AML-193 (cell line): ENCODE measurements at places on chromosomes 12 and 14.

DNA sequence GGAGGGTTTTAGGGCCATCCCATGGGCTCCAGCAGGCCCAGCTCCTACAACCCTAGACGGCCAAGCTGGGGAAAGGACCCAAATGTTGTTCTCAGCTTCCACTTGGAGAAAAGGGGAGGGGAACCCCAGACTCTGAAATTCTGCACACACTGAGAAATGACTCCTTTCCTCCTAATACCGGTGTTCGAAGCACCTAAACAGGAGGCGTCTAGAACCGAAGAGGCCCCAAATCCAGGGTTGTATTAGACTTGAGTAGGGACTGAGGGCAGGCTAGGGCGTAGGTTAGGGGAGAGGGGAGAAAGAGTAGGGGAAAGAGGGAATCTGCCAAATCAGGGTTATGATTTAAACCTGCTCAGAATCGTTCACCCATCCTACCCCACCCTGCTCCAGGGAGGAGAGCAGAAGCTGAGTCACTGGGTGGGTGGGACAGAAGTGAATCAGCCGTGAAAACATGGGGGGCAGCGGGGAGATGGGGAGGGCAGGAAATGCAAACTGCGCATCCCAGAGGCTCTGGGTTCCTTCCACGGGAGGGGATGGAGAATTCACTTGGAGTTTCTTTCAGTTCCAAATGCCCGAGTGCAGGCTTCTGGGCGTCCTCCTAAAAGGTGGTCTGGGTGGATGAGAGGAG, 1.0 kb downstream of the IGFBP6 start:
- DNase-seq = no peak

GRCh38 chr12:54592316-54592715, 3.9 kb upstream of the PPP1R1A start:
- no peak for DNase-seq

GRCh38 chr14:21070610-21071224, 613 bp downstream of the ARHGEF40 start:
- peak; percentile 49 for DNase-seq

DNA sequence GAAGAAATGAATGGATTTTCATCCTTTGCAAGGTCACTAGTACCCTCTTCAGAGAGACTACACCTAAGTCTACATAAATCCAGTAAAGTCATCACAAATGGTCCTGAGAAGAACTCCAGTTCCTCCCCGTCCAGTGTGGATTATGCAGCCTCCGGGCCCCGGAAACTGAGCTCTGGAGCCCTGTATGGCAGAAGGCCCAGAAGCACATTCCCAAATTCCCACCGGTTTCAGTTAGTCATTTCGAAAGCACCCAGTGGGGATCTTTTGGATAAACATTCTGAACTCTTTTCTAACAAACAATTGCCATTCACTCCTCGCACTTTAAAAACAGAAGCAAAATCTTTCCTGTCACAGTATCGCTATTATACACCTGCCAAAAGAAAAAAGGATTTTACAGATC, 40.8 kb downstream of the SPATA7 start:
- DNase-seq = no peak

DNA sequence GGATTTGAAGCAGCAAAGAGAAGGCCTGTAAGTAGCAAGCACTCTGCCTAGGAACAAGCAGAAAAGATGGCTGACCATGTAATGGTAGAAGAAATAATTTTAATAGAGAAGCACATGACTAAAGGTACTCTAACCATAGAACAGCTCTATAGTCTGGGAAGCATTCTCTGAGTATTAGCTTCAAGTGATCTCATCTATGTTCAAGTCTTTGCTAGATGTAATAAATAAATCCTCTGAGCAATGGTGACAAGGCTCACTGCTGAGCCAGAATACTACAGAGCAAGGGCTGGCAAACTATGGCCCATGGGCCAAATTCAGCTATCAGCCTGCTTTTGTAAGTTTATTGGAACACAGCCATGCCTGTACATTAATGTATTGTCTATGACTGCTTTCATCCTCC, 84.8 kb downstream of the PEBP1 start:
- DNase-seq = no peak

- no peak for DNase-seq
Observed at GRCh38 chr12:113345318-113345717, 10.4 kb upstream of the SLC8B1 start.

- DNase-seq = no peak
Observed at GRCh38 chr14:81245771-81246170, 25.0 kb upstream of the GTF2A1 start.

GRCh38 chr14:73602994-73603393, 9.3 kb upstream of the ACOT6 start:
- DNase-seq = no peak

- DNase-seq = peak; percentile 8
Observed at GRCh38 chr12:116697305-116697704, 40.6 kb downstream of the SPRING1 start.

- no peak for DNase-seq
Observed at GRCh38 chr12:115450017-115450416, 766.0 kb upstream of the TBX3 start.

- DNase-seq = no peak
Observed at GRCh38 chr14:24908592-24909236, 141.2 kb downstream of the STXBP6 start.

GRCh38 chr14:91305650-91306431, 61.3 kb upstream of the GPR68 start:
- DNase-seq = no peak

DNA sequence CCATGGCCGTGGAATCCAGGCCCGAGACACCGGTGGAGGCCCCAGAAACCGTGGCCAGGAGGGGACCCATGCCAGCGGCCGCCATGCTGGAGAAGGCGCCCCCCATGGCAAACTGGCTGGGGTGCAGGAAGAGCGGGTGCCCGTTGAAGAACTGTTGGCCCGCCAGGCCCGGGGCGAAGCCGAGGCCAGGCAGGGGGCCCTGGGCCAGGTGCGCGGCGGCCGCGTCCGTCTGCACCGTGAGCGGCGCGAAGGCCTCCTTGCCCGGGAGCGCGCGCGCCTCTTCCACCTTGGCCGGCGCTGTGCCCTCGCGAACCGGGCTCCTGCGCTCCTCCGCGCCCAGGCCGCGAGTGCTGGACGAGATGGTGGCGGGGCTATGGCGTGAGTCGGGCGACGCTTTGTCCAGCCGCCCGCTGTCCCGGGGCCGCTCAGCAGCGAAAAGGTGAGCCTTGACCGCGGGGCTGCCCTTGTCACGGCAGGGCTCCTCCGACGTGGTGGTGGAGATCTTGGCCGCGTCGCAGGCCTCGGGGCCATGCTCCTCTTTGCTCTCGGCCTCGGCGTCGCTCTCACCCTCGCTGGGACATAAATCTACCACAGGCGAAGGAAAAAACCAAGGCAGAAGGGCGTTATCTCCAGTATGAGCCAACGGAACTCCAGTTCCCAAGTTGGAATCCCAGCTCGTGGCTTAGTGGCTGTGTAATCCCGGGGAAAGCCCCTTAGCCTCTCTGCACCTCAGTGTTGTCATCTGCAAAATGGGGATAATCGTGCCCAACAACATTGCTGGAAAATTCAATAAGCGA, 9.5 kb downstream of the TBX3 start:
- no peak for DNase-seq

GRCh38 chr14:94458558-94459205, 6.1 kb upstream of the SERPINA11 start:
- DNase-seq = no peak

DNA sequence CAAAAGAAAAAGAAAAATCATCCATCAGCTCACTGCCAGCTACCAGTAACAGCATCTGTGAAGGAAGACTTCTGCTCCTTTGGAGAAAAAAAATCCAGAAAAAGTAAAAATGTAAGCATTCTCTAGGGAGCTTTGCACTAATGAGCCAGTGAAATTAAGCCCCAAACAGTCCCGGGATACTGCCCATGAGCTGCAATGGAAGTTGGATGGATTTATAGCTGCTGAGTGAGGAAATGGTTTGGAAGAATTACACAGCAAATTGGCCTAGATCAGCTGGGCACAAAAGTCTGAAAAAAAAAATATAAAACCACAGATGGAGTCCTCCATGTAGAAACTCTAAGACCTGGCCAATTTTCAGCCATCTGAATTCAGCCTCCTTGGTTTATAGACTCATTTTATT, 462.9 kb upstream of the USP15 start:
- no peak for DNase-seq

DNA sequence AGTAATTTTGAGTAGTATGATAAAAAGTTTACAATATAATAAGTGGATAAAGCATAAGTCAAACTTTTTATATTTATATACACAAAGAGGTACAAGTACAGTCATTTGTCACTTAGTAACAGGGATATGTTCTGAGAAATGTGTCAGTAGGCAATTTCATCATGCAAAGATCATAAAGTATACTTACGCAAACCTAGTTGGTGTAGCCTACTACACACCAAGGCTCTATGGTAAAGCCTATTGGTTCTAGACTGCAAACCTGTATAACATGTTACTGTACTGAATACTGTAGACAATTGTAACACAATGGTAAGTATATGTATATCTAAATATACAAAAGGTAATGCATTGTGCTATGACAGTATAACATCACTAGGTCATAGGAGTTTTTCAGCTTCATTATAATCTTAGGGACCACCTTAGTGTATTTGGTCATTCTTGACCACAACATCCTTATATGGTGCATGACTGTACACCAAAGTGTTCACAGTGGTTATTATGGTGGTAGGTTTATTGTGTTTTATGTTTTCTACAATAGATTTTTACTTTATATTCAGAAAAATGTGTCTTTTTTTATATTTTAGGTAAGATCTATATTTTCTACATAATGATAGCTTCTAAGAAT, 14.9 kb upstream of the SCFD1 start:
- no peak for DNase-seq

DNA sequence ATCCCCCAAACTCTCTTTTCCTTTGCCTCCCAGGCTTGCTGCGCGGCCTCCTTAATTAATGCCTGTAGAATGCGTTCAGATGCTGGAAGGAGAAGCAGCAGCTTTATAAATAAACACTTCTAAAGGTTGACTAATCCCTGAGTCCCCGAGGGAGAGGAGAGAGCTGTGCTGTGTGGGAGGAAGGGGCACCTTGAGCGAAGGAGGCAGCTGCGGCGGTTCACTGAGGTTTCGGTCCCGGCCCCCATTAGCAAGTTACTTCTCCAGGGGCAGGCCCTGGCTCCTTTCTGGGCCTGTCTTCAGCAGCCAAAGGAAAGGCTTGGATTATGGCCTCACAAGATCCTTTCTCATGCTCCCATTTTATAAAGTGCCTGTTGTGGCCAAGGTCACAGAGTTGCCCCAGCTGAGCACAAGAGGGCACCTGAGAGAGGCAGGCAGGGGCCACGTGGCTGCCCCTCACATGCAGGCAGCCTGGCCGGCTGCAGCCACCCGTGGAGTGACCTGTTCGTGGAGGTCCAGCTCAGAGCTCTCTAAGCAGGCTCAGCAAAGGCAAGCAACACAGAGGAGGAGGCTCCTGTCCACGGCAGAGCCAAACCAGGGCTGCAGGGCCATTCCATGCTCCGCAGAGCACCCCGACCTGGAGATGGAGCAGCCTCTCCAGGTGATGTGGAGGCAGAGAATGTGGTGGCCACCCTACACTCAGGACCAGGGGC, 15.0 kb upstream of the CACNA2D4 start:
- no peak for DNase-seq

GRCh38 chr14:24232645-24233537, at the start of gene GMPR2:
TSS of gene GMPR2 (plus strand) at chr14:24232929. CDS start at chr14:24233254, 325 bp downstream.
- no peak for DNase-seq

- no peak for DNase-seq
Observed at GRCh38 chr12:53224897-53225634, 6.9 kb downstream of the RARG start.

GRCh38 chr12:122951406-122951805, 14.9 kb downstream of the ABCB9 start:
- no peak for DNase-seq

GRCh38 chr12:131980263-131980662, 30.5 kb downstream of the EP400 start:
- no peak for DNase-seq

- DNase-seq = no peak
Observed at GRCh38 chr12:55694651-55695050, 13.1 kb downstream of the ITGA7 start.

- DNase-seq = no peak
Observed at GRCh38 chr14:79749065-79749464, 462.2 kb downstream of the DIO2 start.

DNA sequence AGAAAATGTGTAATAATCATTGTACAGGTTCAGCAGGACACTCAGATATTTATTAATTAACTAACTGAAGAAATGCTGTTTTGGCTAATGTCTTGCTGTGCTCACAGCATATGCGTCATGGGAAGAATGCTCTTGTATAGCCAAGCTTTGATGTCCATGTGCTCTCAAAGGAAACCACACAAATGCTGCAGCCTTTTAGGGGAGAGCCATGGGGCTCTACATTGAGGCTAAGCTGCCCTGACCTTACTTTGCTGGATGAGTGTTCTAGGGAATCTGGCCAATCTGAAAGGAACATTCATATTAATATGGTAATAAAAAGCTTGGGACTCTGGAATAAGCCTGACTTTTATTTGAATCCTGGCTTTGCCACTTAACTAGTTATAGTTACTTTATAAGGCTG, 9.5 kb upstream of the CRADD start:
- DNase-seq = no peak

DNA sequence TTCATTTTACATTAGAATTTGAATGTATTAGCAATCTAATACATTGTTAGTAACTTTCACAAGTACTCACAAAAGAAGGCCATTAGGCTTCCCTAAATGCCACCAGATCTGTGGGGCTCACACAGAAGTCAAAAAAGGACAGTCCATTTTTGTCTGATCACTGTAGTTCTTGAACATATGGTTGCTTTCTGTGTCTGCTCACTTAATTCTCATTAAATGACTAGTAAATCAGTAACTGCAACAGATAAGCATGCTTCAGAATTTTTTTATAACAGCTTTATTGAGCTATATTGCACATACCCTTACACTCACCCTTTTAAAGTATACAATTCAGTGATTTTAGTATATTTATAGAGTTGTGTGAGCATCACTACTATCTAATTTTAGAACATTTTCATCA, 71.4 kb downstream of the DENND5B start:
- no peak for DNase-seq

- DNase-seq = no peak
Observed at GRCh38 chr12:30934811-30935210, 8.3 kb downstream of the TSPAN11 start.

GRCh38 chr12:132397152-132397933, 68.0 kb upstream of the GALNT9 start:
- DNase-seq = no peak

DNA sequence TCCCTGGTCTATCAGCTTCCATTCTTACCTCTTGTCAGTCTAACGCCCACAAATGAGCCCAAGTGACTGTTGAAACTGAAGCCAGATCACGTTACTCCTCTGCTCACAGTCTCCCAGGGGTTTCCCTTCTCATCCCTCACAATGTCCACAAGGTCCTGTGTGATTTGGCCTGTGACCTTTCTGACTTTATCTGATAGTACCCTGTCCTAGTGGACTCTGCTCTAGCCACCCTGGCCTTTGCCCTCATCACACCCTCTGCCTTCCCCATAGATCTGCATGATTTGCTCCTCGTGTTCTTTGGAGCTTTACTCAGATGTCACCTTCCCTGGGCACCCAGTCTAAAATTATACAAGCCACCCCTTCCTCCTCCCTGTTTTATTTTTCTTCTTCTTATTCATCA, 55.5 kb downstream of the RDH12 start:
- no peak for DNase-seq

DNA sequence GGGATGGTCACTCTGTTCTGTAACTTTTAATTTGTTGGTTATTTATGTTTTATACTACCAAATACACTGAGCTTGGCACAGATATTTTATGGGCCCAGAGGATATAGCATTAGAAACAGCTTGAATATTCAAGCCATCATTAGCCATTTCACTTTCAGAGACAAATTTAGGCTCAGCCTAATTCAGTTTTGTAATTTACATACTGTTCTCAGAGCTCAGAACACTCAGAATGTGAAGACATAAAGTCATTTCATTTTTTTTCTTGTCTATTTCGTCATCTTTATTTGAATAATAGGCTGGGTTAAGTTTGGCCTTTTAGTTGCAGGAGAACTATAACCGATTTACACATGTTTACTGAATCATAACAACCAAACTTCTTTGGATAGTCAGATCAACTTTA, 361.7 kb downstream of the SNAPC1 start:
- no peak for DNase-seq
